Right ventricle myocardium inferior (tissue), 1 donor: ENCODE measurements at places on chromosomes 3 and 15. TPM values are rescaled to one million over a fixed set of nuclear protein-coding genes. Genes with fewer than 3 reads are reported as not detected.

DNA sequence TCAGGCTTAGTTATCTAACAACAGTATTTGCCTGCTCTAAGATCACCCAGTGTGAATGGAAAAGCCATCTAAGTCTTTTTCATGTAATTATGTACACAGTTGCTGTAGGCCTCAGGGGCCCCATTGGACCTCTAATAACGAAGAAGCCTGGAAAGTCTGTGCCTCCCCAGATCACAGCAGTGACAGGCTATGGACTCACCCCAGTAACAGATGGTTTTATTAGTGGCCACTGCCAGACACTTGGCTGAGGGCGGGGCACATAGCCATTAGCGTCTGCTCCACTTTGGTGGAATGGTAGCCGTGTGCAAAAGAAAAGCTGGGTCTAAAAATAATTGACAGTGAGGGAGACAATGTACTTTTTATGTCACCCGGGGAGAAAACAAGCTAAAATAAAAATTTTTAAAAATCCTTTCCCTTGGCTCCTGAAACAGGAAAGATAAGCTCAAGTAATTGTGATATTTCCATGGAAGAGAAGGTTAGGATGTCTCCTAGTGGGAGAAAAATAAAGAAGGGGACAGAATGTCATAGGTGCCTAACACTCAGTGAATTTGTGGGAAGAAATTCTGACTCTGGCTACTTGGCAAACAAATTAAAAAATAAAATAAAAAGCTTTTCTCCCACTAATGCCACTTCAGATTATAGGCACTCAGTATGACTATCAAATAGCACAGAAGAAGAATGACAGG is 44.3 kb upstream of the ZNF385D start:
- DNase-seq: peak; percentile 85

- DNase-seq: no peak
These were observed 29.6 kb upstream of the BBX start for GRCh38 chr3:107493134-107493533.

DNA sequence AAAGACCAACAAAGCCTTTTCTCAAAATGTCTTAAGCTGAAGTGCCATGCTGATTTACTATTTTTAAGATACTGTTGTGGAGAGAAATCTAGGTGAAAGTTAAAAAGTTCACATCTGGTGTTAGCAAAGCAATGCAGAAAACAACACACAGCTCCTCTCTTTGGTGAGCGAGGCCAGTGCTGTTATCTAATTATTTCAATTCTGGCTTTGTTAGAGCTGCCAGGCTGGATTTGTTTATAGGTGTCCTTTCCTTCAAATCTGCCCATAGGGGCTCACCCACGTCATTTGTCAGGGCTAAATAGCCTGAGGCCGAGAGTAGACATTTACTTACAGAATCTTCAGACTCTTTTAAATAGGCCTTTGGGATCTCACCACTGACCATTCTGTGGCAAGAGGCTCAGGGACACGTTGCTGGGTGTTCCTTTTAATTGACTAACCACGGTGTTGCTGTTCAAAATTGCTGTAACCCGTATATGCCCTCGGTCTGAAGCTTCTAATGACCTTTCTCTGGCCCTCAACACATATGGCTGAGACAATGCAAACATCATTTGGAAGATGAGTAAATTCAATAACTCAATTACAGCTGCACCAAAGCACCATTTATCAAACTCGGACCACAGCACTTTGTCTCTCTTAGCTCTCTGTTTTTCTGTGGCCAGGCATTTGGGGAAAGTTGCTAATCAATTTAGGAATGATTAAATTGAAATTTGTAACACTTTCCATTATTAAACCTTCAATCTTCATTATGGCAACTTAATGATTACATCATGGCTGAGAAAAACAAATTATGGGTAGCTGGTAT is 152.6 kb downstream of the PDZRN3 start:
- no peak for DNase-seq

- DNase-seq: no peak
These were observed 62.8 kb upstream of the CMTM8 start for GRCh38 chr3:32175607-32176197.

- DNase-seq: no peak
These were observed 36.6 kb downstream of the RUBCN start for GRCh38 chr3:197700095-197700494.

GRCh38 chr3:17740721-17741141 is 1.7 kb downstream of the TBC1D5 start:
- no peak for DNase-seq

- DNase-seq: no peak
These were observed 31.7 kb downstream of the CSNK1G1 start for GRCh38 chr15:64324165-64324877.

GRCh38 chr3:60652829-60653228 is 598.4 kb downstream of the FHIT start:
- DNase-seq: no peak

DNA sequence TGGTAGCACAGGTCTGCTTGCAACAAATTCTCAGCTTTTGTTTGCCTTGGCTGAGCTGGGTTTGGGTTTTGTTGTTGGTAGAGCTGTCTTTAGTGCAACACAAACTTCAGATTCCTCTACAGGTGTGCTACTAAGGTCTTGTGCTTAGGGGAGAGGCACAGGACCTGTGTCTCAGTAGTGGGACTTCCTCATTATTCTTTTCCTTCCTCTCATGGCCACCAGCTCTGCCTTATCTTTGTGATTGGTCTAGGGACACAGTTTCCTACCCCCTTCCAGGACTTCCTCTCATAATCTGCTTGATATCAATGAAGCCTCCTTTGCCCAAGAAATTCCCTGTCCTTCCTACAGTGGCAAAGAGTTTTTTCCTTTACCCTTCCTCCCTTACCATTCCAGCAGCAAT is 24.9 kb upstream of the DNAAF4 start:
- DNase-seq: no peak

GRCh38 chr3:156483426-156483825 is 71.5 kb downstream of the SSR3 start:
- no peak for DNase-seq

GRCh38 chr15:99732124-99732750 is 1.0 kb downstream of the LYSMD4 start:
- DNase-seq: no peak

GRCh38 chr3:75242012-75242735 is 422.0 kb upstream of the FRG2C start:
- no peak for DNase-seq

GRCh38 chr3:177013681-177014280 is 183.5 kb downstream of the TBL1XR1 start:
- DNase-seq: no peak

DNA sequence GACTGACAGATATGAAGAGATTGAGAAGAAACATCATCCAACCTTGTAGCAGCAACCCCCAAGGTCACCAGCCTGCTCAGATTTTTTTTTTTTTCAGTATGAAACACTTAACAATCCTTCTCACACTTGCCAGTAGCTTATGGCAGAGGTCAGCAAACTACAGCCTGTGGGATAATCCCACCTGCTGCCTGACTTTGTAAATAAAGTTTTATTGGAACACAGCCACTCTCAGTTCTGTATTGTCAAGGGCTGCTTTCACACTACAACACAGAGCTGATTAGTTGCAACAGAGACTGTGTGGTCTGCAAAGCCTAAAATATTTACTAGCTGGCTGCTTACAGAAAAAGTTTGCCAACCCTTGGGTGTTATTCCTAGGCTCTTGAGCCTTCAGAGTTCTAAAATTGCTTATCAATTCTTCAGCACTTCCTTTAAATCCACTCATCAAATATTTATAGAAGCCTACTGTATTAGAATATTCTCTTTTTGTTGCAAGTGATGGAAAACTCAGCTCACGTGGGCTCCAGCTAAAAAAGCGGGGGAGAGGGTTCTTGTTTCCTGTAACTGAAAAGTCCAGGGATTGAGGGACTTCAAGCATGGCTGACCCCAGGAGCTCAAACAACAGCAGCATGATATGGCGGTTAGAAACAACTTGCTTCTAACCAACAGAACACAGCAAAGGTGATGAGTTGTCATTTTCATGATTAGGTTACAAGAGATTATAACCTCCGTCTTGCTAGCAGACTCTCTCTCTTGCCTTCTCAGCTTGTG is 246.1 kb downstream of the SHQ1 start:
- DNase-seq: no peak

- DNase-seq: no peak
These were observed 102.1 kb downstream of the DIPK2A start for GRCh38 chr3:144073698-144074097.

GRCh38 chr3:113304102-113304501 is 92.7 kb downstream of the BOC start:
- DNase-seq: no peak

- no peak for DNase-seq
These were observed 368.2 kb downstream of the GBE1 start for GRCh38 chr3:81393251-81393650.

DNA sequence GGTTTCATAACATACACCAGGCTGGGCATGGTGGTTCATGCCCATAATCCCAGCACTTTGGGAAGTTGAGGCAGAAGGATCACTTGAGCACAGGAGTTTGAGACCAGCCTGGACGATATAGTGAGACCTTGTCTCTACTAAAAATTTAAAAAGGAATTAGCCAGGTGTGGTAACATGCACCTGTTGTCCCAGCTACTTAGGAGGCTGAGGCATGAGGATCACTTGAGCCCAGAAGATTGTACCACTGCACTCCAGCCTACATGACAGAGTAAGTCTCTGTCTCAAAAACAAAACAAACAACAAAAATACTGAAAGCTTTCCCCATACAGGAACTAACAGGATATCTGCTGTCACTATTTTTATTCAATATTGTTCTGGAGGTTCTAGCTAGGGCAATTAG is 20.9 kb downstream of the GREM1 start:
- DNase-seq: no peak

DNA sequence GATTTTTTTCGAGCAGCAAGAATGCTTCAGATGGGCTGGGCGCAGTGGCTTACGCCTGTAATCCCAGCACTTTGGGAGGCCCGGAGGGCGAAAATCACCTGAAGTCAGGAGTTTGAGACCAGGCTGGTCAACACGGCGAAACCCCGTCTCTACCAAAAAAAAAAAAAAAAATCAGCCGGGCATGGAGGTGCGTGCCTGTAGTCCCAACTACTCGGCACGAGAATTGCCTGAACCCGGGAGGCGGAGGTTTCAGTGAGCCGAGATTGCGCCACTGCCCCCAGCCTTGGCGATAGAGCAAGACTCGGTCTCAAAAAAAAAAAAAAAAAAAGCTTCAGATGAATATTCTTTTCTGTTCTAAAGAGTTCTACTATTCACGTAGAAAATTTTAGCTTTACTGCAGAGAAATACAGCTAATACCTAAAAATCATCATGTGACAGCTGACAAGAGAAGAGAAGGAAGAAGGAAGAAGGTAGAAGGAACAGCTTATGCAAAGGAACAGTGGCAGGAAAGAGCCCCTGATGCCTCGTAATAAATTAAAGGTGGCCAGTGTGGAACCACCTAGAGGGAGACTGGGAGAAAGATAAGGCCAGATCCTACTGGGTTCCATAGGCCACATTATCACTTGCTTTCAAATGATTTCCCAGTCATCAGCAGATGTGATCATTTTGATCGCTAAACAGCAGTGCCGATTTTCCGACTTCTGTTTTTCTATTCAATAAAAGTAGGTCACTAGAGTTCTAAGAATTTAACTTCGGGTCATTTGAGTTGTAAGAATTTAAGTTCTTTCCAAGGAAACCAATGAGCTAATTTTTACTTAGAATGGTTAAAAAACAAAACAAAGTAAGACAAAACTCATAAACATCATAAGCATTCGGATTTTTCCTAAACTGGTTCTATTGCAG is 1.5 kb downstream of the CMTM6 start:
- peak; percentile 72 for DNase-seq

GRCh38 chr3:193134856-193135255 is 106.2 kb upstream of the PLAAT1 start:
- no peak for DNase-seq

DNA sequence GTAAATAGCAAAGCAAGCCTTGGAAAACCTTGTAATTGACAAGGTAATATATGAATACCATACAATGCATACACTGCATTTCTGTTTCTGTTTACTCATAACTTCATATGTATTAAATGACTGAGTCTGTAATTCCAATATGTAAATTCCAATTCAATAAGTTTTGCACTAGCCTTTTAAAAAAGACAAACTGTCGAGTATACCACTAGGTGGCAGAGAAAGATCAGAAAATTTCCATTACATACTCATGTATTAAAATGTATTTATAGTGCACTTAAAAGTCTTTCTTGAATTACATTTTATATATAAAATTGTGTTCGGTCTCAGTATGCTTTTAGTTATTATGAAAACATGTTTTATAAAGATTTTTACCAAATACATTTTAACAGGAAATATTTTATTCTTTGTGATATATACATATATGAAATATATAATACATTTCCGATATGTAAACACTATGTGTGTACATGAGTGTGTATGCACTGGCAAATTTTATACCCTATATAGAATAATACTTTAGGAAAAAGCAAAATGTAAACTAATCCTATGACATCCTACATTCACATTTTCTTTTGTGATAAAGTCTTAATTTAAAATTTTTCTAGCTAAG is 216.8 kb downstream of the VGLL3 start:
- DNase-seq: no peak

- no peak for DNase-seq
These were observed 8.6 kb downstream of the PLA2G4B start for GRCh38 chr15:41847206-41847605.

DNA sequence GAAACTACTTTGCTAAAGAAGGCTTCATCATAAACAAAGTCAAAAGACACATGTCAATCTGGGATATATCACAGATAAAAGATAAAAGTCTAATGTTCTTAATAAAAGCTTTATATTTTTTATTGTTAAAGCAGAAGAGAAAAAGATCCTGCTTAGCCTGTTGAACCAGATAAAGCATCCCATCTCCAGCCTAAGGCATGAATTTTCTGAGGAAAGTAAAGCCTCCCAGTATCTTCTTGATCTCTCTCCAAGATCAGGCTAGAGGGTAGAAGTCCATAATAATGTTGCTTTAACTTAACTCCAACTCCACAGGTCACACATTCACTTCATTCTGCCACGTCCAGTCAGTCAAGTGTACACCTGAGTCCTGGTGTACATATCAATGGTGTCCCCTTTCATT is 14.2 kb downstream of the ARL14 start:
- DNase-seq: no peak

GRCh38 chr15:22887157-22887951 is 48.9 kb downstream of the NIPA2 start:
- no peak for DNase-seq

Gene CD200
- total RNA-seq: 0.92 TPM

Gene STAB1
- 88.1 TPM for total RNA-seq

Gene LSMEM2
- total RNA-seq: 29.8 TPM

Gene CORO2B
- total RNA-seq: 8.5 TPM

Gene A4GNT
- total RNA-seq: not detected

Gene PCOLCE2
- total RNA-seq: 64.1 TPM

Gene GP9
- not detected for total RNA-seq

Gene BAHD1
- 17.7 TPM for total RNA-seq

Gene CNTN4
- 2.5 TPM for total RNA-seq

Gene CRABP1
- total RNA-seq: not detected

Gene SH2D7
- total RNA-seq: not detected

Gene FGD5
- 16.5 TPM for total RNA-seq
